ENCODE measurements at places on chromosomes 13 and 19. TPM values are rescaled to one million over a fixed set of nuclear protein-coding genes. Genes with fewer than 3 reads are reported as not detected.

DNA sequence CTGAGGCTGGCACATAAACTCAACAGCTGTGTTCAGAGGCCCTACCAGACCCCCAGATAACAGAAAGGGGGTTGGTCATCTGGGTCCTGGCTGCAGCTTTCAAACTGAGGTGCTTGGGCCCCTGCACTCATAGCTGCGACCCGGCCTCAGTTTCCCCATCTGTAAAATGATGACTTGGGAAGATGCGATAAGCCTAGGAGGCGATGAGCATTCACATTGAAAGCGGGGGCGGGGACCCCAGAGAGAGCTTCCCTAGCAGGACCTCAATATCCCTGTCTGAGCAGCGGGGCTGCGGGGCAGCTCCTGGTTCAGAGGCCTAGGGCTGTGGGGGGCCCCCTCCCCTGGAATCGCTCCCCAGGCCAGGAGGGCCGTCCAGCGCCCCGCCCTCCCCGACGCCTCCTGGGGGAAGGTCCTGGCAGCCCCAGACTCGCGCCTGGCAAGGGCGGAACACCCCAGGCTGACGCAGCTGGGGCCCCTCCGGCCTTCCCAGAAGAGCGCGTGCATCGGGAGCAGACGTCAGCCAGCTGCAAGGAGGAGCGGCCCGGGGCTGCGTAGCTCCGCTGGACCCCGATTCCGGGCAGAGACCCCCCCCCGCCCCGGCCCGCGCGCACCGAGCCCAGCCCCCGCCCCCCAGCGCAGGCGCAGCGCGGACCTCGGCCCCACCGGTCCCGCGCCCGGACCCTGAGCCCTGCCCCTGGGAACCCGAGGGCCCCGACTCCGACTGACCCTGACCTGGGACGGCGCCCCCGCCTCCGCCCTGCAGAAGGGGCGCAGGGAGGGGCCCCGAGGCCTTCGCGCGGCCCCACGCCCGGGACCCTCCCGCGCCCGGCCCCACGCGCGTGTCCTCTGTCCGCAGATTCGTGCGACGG lies 3.5 kb downstream of the FSTL3 start:
- H3K27me3 ChIP-seq = no peaks in the 10 kb centered on the region
- DNase-seq = no peak
- peak overlapping the region; percentile 54 for H3K27ac ChIP-seq
- peak overlapping the region; percentile 65 for H3K4me3 ChIP-seq
- H3K4me1 ChIP-seq = peaks cover 22% of the 10 kb centered on the region

DNA sequence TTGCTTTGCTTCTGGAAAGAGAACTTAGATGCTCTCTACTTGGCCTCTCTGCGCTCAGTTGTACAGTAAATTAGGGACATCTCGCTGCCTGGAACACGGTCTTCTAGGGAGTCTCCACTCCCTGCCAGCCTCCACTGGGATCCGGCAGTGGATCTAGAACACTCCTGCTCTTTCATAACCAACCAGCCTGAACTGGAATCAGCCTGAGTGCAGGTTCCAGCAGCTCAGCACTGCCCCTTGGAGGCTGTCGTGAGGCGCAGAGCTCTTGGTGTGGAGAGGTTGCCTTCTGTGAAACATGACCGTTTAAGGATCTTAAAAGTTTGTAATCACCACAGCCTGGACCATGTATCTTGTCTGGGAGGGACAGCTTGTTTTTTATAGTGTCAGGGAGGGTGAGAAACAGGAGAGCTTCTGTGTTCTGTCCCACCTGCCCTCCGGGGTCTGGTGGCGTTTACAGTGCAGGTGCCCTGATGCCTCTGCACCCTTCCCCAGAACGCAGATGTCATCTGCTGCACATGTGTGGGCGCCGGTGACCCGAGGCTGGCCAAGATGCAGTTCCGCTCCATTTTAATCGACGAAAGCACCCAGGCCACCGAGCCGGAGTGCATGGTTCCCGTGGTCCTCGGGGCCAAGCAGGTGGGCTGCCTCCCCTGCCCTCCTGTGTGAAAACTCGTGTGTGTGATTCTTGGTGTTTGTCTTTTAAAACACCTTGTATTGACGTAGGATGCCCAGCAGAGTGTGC lies 24.8 kb downstream of the UPF1 start:
- no peak overlapping the region for H3K4me3 ChIP-seq
- H3K36me3 ChIP-seq = peaks cover 5% of the 10 kb centered on the region
- DNase-seq = no peak
- H3K27ac ChIP-seq = no peak overlapping the region

GRCh38 chr19:13987101-13987890 lies 18.8 kb downstream of the RFX1 start:
- no peaks in the 10 kb centered on the region for H3K36me3 ChIP-seq
- no peak overlapping the region for H3K27ac ChIP-seq
- no peak overlapping the region for H3K4me3 ChIP-seq
- DNase-seq = no peak
- H3K4me1 ChIP-seq = peaks cover 8% of the 10 kb centered on the region
- no peaks in the 10 kb centered on the region for H3K27me3 ChIP-seq

The SLC46A3 gene
- 5.5 TPM for total RNA-seq

DNA sequence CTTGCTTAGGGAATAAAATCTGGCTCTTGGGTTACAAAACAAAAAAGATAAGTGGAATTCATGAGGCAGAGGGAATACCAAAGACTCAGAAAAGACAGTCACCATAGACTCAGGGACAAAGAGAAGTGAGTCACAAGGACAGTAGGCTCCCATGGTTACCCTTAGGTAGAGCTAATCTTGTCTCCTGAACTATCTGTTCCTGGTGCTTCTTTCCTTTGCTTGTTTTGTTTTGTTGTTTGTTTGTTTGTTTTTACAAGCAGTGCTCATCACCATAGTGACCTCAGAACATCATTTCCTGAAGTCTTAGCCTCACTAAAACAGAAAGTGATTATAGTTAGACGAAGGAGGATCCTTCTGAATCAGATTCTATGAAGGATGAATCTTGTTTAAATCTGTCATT lies 142.3 kb upstream of the SOX21 start:
- DNase-seq = no peak
- no peaks in the 10 kb centered on the region for H3K4me1 ChIP-seq
- H3K4me3 ChIP-seq = no peak overlapping the region
- no peak overlapping the region for H3K27ac ChIP-seq
- no peaks in the 10 kb centered on the region for H3K36me3 ChIP-seq

GRCh38 chr19:3855320-3855719 lies 13.5 kb downstream of the ZFR2 start:
- H3K27ac ChIP-seq = no peak overlapping the region
- DNase-seq = peak; percentile 8
- no peaks in the 10 kb centered on the region for H3K4me1 ChIP-seq
- H3K27me3 ChIP-seq = no peaks in the 10 kb centered on the region
- peak overlapping the region; percentile 44 for H3K4me3 ChIP-seq

GRCh38 chr13:66821551-66821950 lies 408.6 kb downstream of the PCDH9 start:
- no peaks in the 10 kb centered on the region for H3K27me3 ChIP-seq
- no peak overlapping the region for H3K27ac ChIP-seq
- no peaks in the 10 kb centered on the region for H3K4me1 ChIP-seq
- DNase-seq = no peak
- H3K4me3 ChIP-seq = no peak overlapping the region

DNA sequence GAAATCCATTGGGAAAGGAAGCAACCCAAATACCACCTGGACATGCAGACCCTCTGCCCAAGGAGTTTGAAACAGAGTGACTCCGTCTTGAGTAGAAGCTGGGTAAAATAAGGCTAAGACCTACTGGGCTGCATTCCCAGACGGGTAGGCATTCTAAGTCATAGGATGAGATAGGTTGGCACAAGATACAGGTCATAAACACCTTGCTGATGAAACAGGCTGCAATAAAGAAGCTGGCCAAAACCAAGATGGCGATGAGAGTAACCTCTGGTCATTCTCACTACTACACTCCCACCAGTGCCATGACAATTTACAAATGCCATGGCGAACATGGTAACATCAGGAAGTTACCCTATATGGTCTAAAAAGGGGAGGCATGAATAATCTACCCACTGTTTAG lies 40.2 kb downstream of the RFXAP start:
- no peak for DNase-seq
- no peak overlapping the region for H3K4me3 ChIP-seq
- H3K27me3 ChIP-seq = no peaks in the 10 kb centered on the region

The PLIN5 gene
- total RNA-seq = 0.64 TPM

- H3K36me3 ChIP-seq = no peaks in the 10 kb centered on the region
- no peaks in the 10 kb centered on the region for H3K4me1 ChIP-seq
- no peak for DNase-seq
- peaks cover 2% of the 10 kb centered on the region for H3K27me3 ChIP-seq
- no peak overlapping the region for H3K4me3 ChIP-seq
Measured at GRCh38 chr13:112932971-112933370, 36.0 kb upstream of the MCF2L start.

The FGF9 gene
- not detected for total RNA-seq

The ZNF317 gene
- total RNA-seq = 39.3 TPM

The GPR12 gene
- not detected for total RNA-seq

DNA sequence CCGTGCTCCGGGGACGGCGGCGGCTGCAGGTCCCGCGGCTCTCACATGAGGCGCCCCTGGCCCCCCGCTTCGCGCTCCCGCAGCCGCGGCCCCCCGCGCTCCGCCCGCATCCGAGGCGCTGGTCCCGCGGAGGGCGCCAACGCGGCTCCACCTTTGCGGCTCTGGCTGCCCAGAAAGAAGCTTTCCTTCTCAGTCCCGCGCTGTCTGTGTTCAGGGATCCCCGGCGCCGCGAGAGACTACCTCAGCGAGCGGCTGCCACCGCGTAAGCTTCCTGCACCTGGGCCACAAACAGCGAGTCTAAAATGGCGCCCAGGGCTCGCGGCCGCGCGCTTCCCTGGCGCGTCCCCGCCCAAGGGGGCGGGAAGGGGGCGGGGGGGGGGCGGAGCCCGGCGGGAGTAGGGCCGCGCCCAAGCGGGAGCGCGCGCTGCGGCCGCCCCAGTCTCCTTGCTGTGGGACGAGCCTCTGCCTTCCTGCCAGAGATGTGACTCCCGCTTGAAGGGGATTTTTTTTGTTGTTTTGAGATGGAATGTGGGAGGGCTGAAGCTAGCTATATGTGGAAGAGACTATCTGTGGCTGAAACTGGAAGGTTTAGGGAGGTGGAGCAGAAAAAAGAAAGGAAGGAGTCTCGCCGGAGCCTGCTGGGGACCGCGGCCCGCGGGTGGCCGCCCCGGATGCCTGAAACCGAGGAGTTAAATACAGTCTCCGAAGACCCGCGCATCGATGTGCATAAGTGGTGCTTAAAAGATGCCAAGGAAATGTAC lies at the start of gene FBXL3:
Gene FBXL3 (minus strand): TSS at position 299 of the 761 bp plus-strand sequence. CDS start 5,299 bp downstream, outside the sequence.
- no peaks in the 10 kb centered on the region for H3K36me3 ChIP-seq
- H3K4me3 ChIP-seq = peak within 1 kb of the TSS; percentile 83
- peak within 1 kb of the TSS; percentile 81 for H3K27ac ChIP-seq

- H3K4me1 ChIP-seq = peaks cover 36% of the 10 kb centered on the region
- H3K27me3 ChIP-seq = no peaks in the 10 kb centered on the region
- DNase-seq = no peak
- no peaks in the 10 kb centered on the region for H3K36me3 ChIP-seq
Measured at GRCh38 chr19:47109541-47110375, 3.8 kb downstream of the ZC3H4 start.

Measured in Panc1 (cell line).